Activated CD8-positive, alpha-beta memory T cell treated with anti-CD3 and anti-CD28 coated beads for 1 hour (primary cell): ENCODE measurements at places on chromosomes 4 and X.

DNA sequence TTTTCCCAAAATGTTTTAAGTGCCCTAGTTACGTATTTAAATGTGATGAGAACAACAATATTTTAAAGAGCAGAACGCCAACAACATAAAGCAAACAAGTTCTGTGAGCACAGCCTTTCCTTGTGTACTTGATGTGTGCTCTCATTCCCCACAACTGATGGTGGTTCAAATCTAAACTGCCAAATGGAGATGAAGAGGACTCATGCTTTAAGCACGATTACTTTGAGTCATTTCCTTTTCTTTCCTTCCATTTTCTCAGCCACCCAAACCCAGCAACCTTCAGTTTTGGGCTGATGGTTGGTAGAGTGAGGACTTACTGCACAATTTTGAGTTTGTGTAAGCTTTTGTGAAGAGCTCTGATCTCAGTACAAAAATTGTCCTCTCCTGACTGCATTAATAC is 1.7 kb downstream of the NSD2 start:
- no peak for DNase-seq

DNA sequence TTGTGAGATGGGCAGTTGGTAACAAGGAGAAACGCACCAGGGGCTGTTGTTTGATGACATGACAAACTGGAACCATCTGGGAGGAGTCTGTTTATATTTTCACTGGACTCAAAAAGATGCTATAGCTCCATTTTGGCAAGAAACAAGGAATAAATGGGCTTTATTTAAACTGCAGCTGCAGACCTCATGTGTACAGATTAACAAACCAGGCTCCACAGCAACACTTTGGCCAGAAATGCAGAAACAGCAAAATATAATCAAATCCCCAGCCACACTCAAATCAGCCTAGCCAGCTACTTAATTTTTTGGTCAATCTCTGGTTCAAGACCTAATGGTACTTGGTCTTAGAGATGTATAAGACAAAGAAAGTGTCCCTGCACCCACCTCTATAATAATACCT is 52.7 kb downstream of the ASB9 start:
- no peak for DNase-seq

- DNase-seq: no peak
These were observed 84.8 kb downstream of the PDE5A start for GRCh38 chr4:119543779-119544178.

DNA sequence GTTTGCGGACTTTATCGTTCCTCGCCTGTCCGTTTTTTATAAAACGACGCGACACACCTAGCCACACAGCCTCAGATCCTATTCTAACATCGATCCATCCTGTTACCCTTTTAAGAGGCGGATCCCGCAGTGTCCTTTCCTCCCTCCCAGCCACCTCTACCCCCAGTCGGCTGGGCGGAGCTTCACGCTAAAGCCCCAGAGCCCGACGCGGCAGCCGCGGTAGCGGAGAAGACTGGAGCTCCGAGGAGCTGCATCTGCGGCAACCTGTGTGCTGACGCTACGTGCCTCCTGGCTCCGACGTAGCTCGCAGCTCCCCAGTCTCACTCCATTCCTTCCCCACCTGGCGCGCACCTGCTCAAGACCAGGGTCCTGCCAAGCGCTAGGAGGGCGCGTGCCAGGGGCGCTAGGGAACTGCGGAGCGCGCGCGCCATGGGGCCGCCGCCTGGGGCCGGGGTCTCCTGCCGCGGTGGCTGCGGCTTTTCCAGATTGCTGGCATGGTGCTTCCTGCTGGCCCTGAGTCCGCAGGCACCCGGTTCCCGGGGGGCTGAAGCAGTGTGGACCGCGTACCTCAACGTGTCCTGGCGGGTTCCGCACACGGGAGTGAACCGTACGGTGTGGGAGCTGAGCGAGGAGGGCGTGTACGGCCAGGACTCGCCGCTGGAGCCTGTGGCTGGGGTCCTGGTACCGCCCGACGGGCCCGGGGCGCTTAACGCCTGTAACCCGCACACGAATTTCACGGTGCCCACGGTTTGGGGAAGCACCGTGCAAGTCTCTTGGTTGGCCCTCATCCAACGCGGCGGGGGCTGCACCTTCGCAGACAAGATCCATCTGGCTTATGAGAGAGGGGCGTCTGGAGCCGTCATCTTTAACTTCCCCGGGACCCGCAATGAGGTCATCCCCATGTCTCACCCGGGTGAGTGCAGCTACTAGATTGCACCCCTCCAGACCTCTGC is at the start of gene RNF128:
Gene RNF128, plus strand, starts transcription at position 217 of the 953 bp plus-strand sequence. Its CDS starts 213 bp downstream, at position 430.
- DNase-seq: no peak
